HT-29 (cell line): ENCODE measurements at places on chromosomes 12 and 14. TPM values are rescaled to one million over a fixed set of nuclear protein-coding genes. Genes with fewer than 3 reads are reported as not detected.

Gene ANO4
- not detected in 2 replicates for total RNA-seq

Gene KRT6B
- 0.23 TPM in 1 of 2 replicates, not detected in the other for total RNA-seq

Gene FITM1
- total RNA-seq: 0.13 and 0.74 TPM in 2 replicates

Gene CEP128
- total RNA-seq: 1.0 and 2.6 TPM in 2 replicates

Gene ERC1
- total RNA-seq: 10.0 and 11.6 TPM in 2 replicates

Gene LAG3
- 0.05 and 0.56 TPM in 2 replicates for total RNA-seq

Gene CFAP251
- total RNA-seq: 0.92 and 1.2 TPM in 2 replicates

Gene CS
- 139 and 154 TPM in 2 replicates for total RNA-seq

Gene KRT83
- total RNA-seq: 0.10 and 0.94 TPM in 2 replicates

Gene GUCY2C
- not detected in 2 replicates for total RNA-seq

Gene GSC
- total RNA-seq: not detected in 2 replicates

Gene GNPNAT1
- 17.8 and 23.7 TPM in 2 replicates for total RNA-seq

Gene RAPGEF3
- total RNA-seq: 38.2 and 44.1 TPM in 2 replicates

Gene PRR4
- total RNA-seq: 0.13 and 0.28 TPM in 2 replicates

Gene MAGOHB
- 34.0 and 41.7 TPM in 2 replicates for total RNA-seq

Gene OR2AP1
- total RNA-seq: not detected in 2 replicates

Gene ADSS1
- total RNA-seq: 2.1 and 8.3 TPM in 2 replicates

Gene CLEC4C
- not detected in 2 replicates for total RNA-seq

Gene MYH6
- not detected in 2 replicates for total RNA-seq

Gene XPOT
- total RNA-seq: 42.6 and 45.2 TPM in 2 replicates

Gene KLHL33
- not detected in 2 replicates for total RNA-seq

Gene TOMM20L
- total RNA-seq: not detected in 2 replicates

Gene RNFT2
- total RNA-seq: 11.3 and 16.2 TPM in 2 replicates

Gene GPD1
- total RNA-seq: 8.0 and 9.5 TPM in 2 replicates

Gene DIO3
- total RNA-seq: 0.03 and 0.60 TPM in 2 replicates

Gene PTPRO
- 12.3 and 14.3 TPM in 2 replicates for total RNA-seq

Gene C1RL
- total RNA-seq: 38.9 and 39.1 TPM in 2 replicates

Gene OR4E2
- not detected in 2 replicates for total RNA-seq

Gene CYP46A1
- not detected in 2 replicates for total RNA-seq

Gene TRPV4
- 0.05 TPM in 1 of 2 replicates, not detected in the other for total RNA-seq

Gene ASCL1
- total RNA-seq: not detected in 2 replicates

Gene TAS2R20
- 0.79 and 0.86 TPM in 2 replicates for total RNA-seq

Gene CLEC7A
- not detected in 2 replicates for total RNA-seq

Gene EPYC
- total RNA-seq: not detected in 2 replicates

Gene HNF1A
- total RNA-seq: 31.1 and 41.7 TPM in 2 replicates

Gene SPIC
- total RNA-seq: not detected in 2 replicates

Gene MED13L
- total RNA-seq: 21.2 and 23.8 TPM in 2 replicates

Gene PHETA1
- 9.3 and 9.9 TPM in 2 replicates for total RNA-seq

Gene TMEM253
- 0.41 TPM in 1 of 2 replicates, not detected in the other for total RNA-seq

Gene OTUB2
- 2.3 and 2.4 TPM in 2 replicates for total RNA-seq

Gene KRT6C
- total RNA-seq: not detected in 2 replicates

Gene KRT79
- total RNA-seq: not detected in 2 replicates

Gene LRRIQ1
- 0.03 and 0.18 TPM in 2 replicates for total RNA-seq

Gene TTC8
- total RNA-seq: 7.7 and 7.8 TPM in 2 replicates

Gene PTGER2
- total RNA-seq: not detected in 2 replicates

Gene OLR1
- not detected in 2 replicates for total RNA-seq

Gene RASAL1
- 0.33 and 2.1 TPM in 2 replicates for total RNA-seq

Gene SLC8B1
- total RNA-seq: 2.6 and 4.7 TPM in 2 replicates

Gene CCDC175
- total RNA-seq: 0.34 TPM in 1 of 2 replicates, not detected in the other

Gene GPR135
- total RNA-seq: 0.83 and 0.84 TPM in 2 replicates

Gene SLCO1B1
- 0.21 and 0.36 TPM in 2 replicates for total RNA-seq

Gene RNASE7
- total RNA-seq: not detected in 2 replicates

Gene NANOG
- total RNA-seq: not detected in 2 replicates

Gene BMAL2
- total RNA-seq: 20.2 and 22.3 TPM in 2 replicates

Gene SLC16A7
- 3.0 and 15.8 TPM in 2 replicates for total RNA-seq
